ENCODE measurements at places on chromosomes 3 and 15. TPM values are rescaled to one million over a fixed set of nuclear protein-coding genes. Genes with fewer than 3 reads are reported as not detected.

SNURF gene
- total RNA-seq = 21.0 TPM

BOC gene
- 0.19 TPM for total RNA-seq

ST3GAL6 gene
- total RNA-seq = 1.5 TPM

CCR5 gene
- total RNA-seq = 0.29 TPM

CD96 gene
- 88.9 TPM for total RNA-seq

ROBO1 gene
- 6.7 TPM for total RNA-seq

ACTRT3 gene
- total RNA-seq = 0.46 TPM

GOLGA8R gene
- total RNA-seq = 2.6 TPM

EBLN2 gene
- total RNA-seq = 7.0 TPM

GOLGA8T gene
- not detected for total RNA-seq

SLC12A1 gene
- total RNA-seq = not detected

PDZRN3 gene
- not detected for total RNA-seq

ARHGAP11A gene
- total RNA-seq = 132 TPM

ALDH1A2 gene
- 2.6 TPM for total RNA-seq

GATA2 gene
- 4.1 TPM for total RNA-seq

INSYN1 gene
- total RNA-seq = not detected

TNNC1 gene
- total RNA-seq = 14.4 TPM

WWTR1 gene
- total RNA-seq = 0.53 TPM

GOLGA8Q gene
- total RNA-seq = 1.0 TPM

All from activated T-cell treated with anti-CD3 and anti-CD28 coated beads, Interleukin-2, amount 50 U/mL, for 72 hours (primary cell).